ENCODE measurements at places on chromosomes 7 and 10.

DNA sequence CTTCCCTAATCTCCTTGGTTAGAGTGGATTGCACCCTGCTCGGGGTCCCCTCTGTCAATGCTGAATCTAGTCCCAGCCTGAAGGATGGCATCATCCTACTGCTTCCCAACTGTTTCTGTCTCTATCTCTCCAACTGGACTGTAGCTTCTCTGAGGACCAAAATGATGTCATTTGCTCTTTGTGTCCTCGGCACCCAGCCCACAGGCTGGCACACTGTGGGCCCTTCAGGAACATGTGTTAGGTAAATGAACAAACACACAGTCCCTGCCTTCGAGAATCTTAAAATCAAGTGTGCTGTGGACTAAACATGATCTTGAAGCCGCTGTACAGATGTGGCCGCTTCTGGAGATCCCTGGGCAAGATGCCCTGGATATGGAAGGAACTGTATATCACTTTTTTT lies 5.0 kb upstream of the CDH23 start:
- no peak for DNase-seq

- DNase-seq: no peak
Observed at GRCh38 chr10:110644598-110645462, 694 bp downstream of the RBM20 start.

DNA sequence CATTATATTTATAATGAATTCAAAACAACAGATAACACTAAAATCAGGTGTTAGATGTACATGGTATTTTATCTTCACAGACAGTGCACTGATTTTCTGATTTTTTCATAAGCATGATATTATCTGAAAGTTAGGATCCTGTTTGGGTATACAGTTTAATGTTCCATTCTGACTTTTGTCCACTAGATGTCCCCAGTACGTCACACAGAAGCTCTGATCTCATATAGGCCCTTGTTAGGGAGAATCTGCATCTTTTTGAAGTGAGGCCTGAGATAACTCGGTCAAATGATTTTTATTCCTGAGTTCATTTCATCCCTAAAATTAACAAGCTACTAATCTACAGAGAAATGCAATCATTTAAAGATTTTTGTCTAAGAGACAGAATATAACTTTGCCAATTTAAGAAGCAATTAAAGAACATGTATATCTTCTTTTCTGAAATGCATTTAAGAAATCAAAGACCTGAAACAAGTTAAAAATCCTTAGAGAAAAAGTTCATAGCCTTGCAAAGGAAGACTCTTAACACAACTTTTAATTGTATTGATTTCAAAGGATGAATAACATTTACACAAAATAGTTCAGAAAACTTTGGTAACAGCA lies 72.0 kb upstream of the TES start:
- DNase-seq: peak; percentile 72

- no peak for DNase-seq
Observed at GRCh38 chr10:63164166-63164623, 31.1 kb downstream of the NRBF2 start.

DNA sequence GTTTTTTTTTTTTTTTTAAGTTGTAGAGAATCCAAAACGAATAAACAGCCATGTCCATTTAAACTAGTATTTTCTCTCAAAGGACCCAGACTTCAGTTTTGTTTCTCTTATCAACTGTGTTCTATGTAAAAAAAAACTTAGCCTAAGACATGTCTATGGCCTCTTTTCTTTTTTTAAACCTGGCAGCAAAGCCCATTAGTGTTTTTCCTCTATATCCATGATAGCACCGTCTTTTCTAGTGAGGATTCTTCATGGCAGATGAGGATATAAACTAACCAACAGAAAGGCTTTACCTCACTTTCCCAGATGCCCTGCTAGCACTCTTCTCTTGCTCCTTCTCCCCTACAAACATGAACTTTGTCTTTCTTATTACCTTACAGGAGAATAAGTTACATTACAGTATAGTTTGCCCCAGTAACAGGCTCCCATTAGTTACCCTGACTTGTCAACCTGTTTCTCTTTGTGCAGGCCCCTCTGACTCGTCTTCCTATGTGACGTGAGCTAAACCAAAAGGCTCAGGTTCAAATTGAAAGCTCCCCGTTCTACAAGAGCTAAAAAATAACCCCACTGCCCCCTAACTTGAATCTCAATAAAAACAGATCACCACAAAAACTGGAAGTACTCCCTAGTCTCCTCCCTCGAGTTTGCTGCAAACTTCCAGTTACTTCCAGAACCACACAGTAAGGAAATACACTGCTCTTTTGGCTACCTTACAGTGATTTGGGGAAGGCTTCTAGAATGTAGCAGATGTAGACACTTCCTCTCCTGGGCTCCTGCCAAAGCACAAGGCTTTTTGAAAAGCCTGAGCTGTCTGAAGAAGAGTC lies 20.1 kb downstream of the P4HA1 start:
- peak; percentile 82 for DNase-seq
